ENCODE measurements at places on chromosomes 13 and 19. TPM values are rescaled to one million over a fixed set of nuclear protein-coding genes. Genes with fewer than 3 reads are reported as not detected.

- no peak for DNase-seq
Observed at GRCh38 chr13:33227927-33228647, 57.5 kb downstream of the STARD13 start.

The PODNL1 gene
- total RNA-seq: 7.9 TPM

- DNase-seq: no peak
Observed at GRCh38 chr13:36919171-36919832, 736 bp downstream of the SMAD9 start.

DNA sequence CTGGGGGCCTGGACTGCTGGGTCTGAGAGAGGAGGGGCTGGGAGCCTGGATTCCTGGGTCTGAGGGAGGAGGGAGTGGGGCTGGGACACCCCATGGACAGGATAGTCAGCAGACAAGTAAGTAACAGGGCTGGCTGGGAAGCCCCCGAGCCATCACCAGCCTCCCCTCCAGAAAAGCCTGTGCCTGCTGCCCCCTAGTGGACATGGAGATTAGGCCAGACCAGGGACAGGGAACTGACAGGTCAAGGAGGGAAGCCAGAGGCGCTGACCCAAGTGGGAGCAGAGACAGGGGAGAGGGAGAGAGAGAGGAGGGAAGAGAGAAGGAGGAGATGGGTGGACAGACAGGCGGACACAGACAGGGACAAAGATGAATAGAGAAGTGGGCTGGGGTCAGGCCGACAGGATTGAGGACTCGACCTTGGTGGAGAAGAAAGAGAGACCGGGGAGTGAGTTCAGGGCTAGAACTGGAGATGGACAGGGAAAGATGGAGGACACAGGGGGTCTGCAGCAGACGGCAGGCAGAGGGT is 6.7 kb upstream of the ERFL start:
- peak; percentile 59 for DNase-seq

DNA sequence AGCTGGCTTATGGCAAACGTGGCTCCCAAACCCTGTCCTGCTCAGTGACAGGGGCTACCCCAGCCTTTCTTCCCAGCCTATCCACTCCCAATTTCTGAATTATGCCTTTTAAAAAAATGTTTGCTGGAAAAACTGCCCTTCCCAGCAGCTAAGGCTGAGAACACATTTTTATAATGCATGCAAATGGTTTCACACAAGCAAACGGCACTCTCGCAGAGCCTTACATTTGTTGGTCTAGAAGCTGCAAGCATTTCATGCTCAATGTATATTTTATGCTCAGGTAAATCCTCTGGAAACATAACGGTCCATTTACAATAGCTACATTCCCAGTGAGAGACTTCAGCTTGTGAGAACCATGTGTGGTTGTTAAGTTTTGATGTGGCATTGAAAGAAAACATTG is 61.4 kb downstream of the SLC7A1 start:
- DNase-seq: no peak

GRCh38 chr13:105552078-105552477 is 983.4 kb downstream of the EFNB2 start:
- no peak for DNase-seq

DNA sequence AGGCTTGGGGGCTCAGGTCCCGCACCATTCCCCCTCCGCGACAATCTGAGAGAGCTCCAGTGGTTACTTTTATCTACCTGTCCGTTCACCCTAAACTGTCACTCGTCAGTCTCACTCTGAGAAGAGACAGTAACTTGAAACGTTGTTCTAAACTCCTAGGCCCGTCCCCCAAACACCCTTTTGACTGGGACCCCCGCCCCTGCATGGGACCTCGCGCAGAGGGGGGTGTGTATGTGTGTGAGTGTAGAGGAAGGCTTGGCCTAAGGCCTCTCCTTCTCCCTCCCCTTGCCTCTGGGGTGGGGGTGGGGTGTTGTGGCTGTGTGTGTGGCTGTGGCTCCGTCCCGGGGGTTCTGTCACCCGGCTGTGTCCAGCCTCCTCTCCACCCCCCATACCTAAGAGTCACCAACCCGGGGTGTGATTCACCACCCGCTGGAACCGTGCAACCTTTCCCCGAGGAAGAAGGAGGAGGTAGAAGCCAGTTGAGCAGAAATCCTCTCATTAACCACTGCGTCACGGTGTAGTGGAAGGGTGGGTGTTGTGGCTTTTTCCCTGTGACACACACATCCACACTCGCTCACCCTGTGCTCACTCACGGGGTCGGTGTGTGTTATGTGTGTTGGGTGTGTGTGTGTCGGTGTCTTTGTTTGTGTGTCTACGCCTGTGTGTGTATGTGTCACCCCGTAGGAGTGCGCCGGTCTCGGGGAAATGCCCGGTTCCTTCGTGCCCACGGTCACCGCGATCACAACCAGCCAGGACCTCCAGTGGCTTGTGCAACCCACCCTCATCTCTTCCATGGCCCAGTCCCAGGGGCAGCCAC is 2.4 kb downstream of the FOSB start:
- DNase-seq: peak; percentile 67

- DNase-seq: no peak
Observed at GRCh38 chr19:5934069-5934401, 20.0 kb downstream of the CAPS start.

- no peak for DNase-seq
Observed at GRCh38 chr13:69092615-69093322, 1014.9 kb upstream of the ATXN8OS start.

DNA sequence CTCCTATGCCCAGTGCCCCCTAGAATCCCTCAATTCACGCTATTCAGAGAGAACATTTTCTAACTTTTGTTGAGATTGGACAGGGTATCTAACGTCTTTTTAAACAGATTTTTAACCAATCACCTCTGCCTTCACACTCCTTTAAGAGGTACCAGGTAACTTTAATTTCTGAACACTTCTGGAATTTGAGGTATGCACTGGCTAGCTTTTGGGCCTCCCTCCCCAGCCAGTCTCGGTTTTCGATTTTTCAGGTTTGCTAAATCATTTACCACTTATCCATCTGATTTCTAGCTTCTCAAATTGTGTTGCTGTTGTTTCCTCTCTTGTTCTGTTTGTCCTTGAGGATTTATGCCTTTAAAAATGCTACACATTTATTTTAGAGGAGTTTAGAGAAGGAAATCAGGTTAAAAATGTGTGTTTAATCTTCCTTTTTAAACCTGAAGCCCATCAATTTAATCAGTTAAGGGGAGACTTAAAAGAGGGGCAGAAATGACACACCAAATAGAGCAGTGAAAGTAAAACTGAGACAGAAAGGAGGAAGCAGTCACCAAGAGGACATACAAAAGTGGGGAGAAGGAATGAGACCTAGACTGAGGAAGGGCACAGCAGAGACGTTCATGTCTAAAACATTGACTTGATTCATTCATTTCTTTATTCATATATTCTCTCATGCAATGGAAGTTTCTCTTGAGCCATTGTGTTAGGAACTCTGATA is 139.6 kb upstream of the HTR2A start:
- DNase-seq: no peak

- no peak for DNase-seq
Observed at GRCh38 chr13:34364633-34365032, 546.7 kb downstream of the RFC3 start.

The SPRED3 gene
- total RNA-seq: 2.1 TPM

The HSD11B1L gene
- total RNA-seq: 2.8 TPM

- no peak for DNase-seq
Observed at GRCh38 chr13:40375489-40376171, 290.8 kb downstream of the FOXO1 start.

DNA sequence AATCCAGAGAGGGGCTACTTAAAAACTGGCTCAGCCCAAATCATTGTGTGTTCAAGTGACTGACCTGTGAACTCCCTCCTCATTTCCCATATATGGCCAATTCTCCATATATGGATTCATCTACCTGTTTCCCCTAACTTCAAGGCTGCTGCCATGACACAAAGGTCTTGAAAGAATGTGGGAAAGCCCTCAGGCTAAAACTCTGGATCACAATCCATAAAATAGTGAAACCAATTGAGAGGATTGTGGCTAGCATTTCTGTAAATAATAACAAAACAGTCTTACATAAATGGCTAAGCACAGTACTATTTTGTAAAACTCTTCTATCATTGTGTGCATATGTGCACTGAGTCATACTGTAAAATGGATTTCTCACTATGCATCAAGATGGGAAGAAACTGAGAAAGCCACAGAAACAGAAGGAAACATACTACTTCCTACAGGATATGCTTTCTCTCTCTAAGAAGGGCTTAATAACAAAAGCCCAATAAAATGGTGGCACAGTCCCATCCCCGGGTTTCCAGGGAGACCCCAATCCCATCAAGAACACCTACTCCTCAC is 80.5 kb downstream of the FOXO1 start:
- DNase-seq: no peak

DNA sequence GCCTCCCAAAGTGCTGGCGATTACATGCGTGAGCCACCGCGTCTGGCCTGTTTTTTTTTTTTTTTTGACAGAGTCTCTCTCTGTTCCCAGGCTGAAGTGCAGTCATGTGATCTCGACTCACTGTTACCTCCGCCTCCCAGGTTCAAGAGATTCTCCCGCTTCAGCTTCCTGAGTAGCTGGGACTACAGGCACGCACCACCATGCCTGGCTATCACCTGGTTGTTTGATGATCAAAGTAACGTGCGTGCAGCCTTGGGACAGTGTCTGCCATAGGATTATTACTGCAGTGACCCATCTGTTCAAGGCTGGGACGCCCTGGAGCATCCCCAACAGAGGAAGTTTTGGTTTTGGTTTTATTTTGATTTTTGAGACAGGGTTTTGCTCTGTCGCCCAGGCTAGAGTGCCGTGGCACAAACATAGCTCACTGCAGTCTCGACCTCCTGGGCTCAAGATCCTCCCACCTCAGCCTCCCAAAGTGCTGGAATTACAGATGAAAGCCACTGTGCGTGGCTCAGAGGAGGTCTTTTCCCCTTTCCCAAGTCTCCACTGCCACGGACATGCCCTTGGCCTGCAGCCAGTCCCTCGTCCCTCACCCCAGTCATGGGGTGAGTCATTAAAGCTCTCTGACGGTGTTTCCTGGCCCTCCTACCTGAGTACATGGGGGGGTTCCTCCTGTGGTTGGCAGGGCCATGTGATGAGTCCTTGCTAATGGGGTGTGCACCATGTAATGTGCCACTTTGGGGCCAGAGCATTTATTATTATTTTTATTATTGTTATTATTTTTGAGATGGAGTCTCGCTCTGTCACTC is 65.6 kb downstream of the IER2 start:
- DNase-seq: no peak

DNA sequence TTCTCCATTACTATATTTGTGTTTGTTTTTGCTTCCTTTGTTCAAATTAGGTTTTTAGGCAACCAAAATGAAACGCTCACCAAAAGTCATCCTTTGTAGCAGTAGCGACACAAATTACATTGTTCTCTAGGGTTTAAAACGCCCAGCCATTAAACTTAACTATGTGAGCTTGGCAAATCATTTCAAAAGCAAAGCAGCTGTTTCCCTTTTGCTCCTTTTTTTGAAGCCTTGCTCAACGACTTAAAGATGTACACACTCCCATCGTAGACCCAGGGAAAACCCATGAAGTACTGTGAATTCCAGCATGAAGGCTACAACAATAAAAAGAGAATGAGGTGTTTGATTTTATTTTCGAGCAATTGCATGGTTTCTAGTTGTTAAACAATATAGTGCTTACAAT is 106.7 kb downstream of the RAP2A start:
- DNase-seq: no peak
